Activated T-helper 2 cell treated with anti-CD3 and anti-CD28 coated beads, Interferon-gamma antibody, Interleukin-2, Interleukin-4, amounts not matched to agents 10 μg/mL and 5 μg/mL and 100 μg/mL, durations not matched to agents 14 hours and 24 hours and 36 hours (primary cell): ENCODE measurements at places on chromosomes 2 and 18. TPM values are rescaled to one million over a fixed set of nuclear protein-coding genes. Genes with fewer than 3 reads are reported as not detected.

- peaks cover 18% of the 10 kb centered on the region for H3K4me1 ChIP-seq
- DNase-seq: peak; percentile 10
- peak overlapping the region; percentile 86 for H3K4me3 ChIP-seq
- H3K36me3 ChIP-seq: peaks cover 13% of the 10 kb centered on the region
- peak overlapping the region; percentile 74 for H3K27ac ChIP-seq
Observed at GRCh38 chr2:179263446-179264367, 925 bp downstream of the SESTD1 start.

GRCh38 chr2:29987146-29987545 lies 65.8 kb upstream of the ALK start:
- no peak overlapping the region for H3K4me3 ChIP-seq
- DNase-seq: no peak
- no peak overlapping the region for H3K27ac ChIP-seq

DNA sequence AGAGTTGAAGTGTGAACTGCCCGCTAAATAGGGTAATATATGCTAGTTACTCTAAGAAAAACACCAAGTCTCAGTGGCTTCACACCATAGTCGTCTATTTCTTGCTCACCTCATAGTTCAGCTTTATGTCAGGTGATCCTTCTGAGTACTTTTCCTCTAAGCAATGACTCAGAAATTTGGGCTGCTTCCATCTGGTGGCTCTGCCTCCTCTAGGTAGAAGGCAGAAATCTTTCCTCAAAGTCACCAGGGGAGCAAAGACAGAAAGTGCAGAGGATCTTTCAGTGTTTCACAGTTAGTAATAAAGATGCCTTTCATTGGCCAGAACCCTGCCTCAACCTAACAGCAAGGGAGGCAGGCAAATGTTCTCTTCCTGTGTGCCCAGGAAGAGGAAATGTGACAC lies 17.3 kb downstream of the CDH20 start:
- no peaks in the 10 kb centered on the region for H3K27me3 ChIP-seq
- H3K36me3 ChIP-seq: no peaks in the 10 kb centered on the region
- no peak overlapping the region for H3K27ac ChIP-seq
- no peaks in the 10 kb centered on the region for H3K4me1 ChIP-seq

- H3K27ac ChIP-seq: no peak overlapping the region
- H3K27me3 ChIP-seq: peaks cover 20% of the 10 kb centered on the region
- no peaks in the 10 kb centered on the region for H3K36me3 ChIP-seq
- H3K4me1 ChIP-seq: peaks cover 23% of the 10 kb centered on the region
- no peak for DNase-seq
Observed at GRCh38 chr18:46299465-46300008, 195.4 kb downstream of the HAUS1 start.

DNA sequence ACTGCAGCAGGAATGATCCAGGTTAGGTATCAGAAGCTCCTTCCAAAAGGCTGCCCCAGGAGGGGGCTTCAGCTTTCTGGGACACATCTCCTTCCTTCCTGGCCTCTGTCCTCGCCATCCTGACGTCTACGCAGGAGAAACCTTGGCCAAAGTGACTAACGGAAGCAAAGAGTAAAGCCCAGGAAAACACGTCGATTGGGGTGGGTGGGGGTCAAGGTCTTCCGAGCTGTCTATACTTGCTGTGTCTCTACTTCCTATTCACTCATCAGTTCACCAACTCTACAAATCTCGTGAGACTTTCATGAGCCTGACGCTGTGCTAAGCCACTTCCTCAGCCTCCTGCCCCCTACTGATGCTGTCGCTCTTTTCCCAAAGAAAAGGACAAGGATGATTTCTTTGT lies 212.6 kb downstream of the TNS1 start:
- peak overlapping the region; percentile 51 for H3K4me3 ChIP-seq
- H3K36me3 ChIP-seq: no peaks in the 10 kb centered on the region
- H3K4me1 ChIP-seq: peaks cover 11% of the 10 kb centered on the region
- no peak for DNase-seq
- no peaks in the 10 kb centered on the region for H3K27me3 ChIP-seq
- H3K27ac ChIP-seq: peak overlapping the region; percentile 8

TEX44 gene
- not detected in 2 replicates for total RNA-seq

DNA sequence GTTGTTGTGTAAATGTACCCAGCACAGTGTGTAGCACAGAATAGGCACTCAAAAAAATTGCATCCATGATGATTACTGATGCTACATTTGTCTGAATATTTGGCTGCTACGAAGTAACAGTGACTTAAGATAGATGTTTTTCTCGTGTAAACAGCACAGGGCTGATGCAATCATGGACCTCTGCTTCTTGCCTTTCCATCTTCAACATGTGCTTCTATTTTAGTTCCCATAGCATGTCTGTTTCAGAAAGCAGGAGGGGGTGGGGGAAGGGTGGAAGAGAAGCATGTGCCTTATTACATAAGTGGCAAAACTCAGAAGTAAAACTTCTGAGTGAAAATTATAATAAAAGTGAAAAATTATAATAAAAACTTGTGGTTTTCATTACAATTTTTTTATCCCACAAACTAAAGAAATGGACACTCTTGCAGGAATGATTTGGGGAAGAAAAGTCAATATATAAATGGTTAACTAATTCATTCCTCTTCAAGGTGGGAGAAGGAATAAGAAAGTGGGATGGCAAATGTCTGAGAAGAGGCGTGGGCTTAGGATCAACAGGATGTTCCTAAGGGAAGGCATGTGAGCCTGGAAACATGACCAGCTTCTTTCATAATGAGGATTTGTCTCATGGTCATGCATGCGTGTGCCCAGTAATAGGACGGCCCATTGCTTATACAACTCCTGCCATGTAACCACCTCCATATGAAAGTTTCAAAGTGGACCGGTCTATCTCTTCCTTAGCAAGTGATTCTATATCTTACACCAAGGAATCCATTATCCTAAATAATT lies 27.2 kb downstream of the CCBE1 start:
- H3K27ac ChIP-seq: no peak overlapping the region
- DNase-seq: no peak
- H3K27me3 ChIP-seq: no peaks in the 10 kb centered on the region
- H3K4me3 ChIP-seq: no peak overlapping the region

GRCh38 chr18:44592639-44593038 lies 88.0 kb upstream of the SETBP1 start:
- no peak overlapping the region for H3K4me3 ChIP-seq
- no peak overlapping the region for H3K27ac ChIP-seq
- DNase-seq: no peak
- no peaks in the 10 kb centered on the region for H3K36me3 ChIP-seq
- H3K27me3 ChIP-seq: peaks cover 20% of the 10 kb centered on the region
- H3K4me1 ChIP-seq: peaks cover 7% of the 10 kb centered on the region

GRCh38 chr2:30293303-30293921 lies 62.1 kb downstream of the LBH start:
- H3K27ac ChIP-seq: peak overlapping the region; percentile 31
- no peaks in the 10 kb centered on the region for H3K36me3 ChIP-seq
- no peak for DNase-seq
- peaks cover 22% of the 10 kb centered on the region for H3K4me1 ChIP-seq
- H3K27me3 ChIP-seq: no peaks in the 10 kb centered on the region
- H3K4me3 ChIP-seq: no peak overlapping the region

- no peak within 1 kb of the TSS for H3K4me3 ChIP-seq
- DNase-seq: no peak
Observed at GRCh38 chr2:206642075-206643025, at the start of gene FAM237A. Gene FAM237A, plus strand, starts transcription at chr2:206642487. Its CDS starts 1,750 bp downstream, at chr2:206644237.

FNDC4 gene
- total RNA-seq: 0.18 and 0.30 TPM in 2 replicates

SCRN3 gene
- 17.3 and 17.4 TPM in 2 replicates for total RNA-seq

- no peak overlapping the region for H3K27ac ChIP-seq
- H3K4me1 ChIP-seq: no peaks in the 10 kb centered on the region
- no peak for DNase-seq
- no peak overlapping the region for H3K4me3 ChIP-seq
Observed at GRCh38 chr18:2169656-2170055, 401.6 kb downstream of the METTL4 start.

DNA sequence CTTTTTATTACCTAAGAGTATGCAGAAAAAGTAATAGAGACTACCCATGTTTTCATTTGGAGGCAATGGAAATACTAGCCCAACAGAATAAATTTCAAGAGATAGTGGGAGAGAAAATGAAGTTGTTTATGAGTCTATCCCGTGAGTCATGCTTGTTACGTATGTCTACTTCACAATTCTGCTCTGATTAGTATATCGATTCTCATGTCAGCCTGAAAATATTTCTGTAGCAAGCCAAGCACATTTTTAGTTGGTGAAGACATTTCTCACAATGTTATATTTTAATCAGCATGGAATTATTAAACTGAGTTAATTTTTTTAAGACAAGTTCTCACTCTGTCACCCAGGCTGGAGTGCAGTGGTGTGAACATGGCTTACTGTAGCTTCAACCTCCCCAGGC lies 346.1 kb downstream of the RPRM start:
- H3K27me3 ChIP-seq: no peaks in the 10 kb centered on the region
- H3K4me3 ChIP-seq: no peak overlapping the region
- H3K27ac ChIP-seq: no peak overlapping the region
- H3K4me1 ChIP-seq: no peaks in the 10 kb centered on the region
- no peak for DNase-seq

DNA sequence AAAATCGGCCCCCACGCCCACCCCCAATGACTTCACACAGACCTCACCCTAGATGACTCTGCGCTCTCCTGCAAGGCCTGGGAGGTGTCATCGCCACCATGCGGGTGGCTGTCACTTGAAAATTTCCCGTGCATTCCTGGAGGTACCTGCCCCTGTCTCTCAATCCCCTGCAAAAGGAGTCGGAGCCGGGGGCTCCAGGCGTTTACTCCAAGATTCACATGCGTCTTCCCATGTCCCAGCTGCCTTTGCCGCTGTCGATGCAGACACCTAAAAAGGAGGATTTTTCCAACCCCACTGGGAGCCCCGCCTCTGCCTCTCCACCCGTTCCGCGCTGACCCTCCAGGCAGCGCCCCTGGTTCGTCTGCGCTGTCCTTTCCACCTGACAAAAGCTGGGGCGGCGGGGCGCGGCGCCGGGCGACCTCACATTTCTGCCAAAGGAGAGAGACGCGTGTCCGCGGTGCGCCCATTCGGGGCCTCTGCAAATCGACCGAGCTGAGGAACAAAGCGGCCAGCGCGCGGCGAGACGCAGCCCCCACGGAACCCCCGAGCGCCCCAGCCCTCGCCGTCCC lies 667 bp downstream of the REEP1 start:
- H3K27ac ChIP-seq: no peak overlapping the region
- H3K4me1 ChIP-seq: peaks cover 15% of the 10 kb centered on the region
- DNase-seq: no peak
- H3K4me3 ChIP-seq: peak overlapping the region; percentile 79

DNA sequence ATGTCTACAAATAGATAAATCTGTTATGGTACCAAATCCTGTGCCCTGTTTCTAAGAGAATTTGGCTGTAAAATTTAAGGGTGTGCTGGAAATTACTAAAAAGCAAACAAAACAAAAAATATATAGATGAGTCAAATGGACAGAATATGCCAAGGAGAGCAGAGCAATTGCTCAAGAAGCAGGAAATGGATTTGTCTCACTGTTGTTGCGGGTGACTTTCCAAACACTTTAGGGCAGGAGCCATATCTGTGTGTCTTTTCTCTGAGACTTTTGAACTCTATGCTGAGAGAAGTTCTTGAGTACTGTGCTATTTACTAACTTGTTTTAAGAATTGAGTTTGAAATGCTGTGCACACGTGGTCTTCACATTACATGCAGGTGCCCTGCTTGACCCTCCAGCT lies 221.7 kb downstream of the PHLPP1 start:
- H3K4me3 ChIP-seq: no peak overlapping the region
- H3K36me3 ChIP-seq: peaks cover 6% of the 10 kb centered on the region
- peaks cover 29% of the 10 kb centered on the region for H3K4me1 ChIP-seq
- H3K27ac ChIP-seq: no peak overlapping the region
- no peaks in the 10 kb centered on the region for H3K27me3 ChIP-seq
- no peak for DNase-seq

TBR1 gene
- total RNA-seq: 0.02 TPM in 1 of 2 replicates, not detected in the other

DNA sequence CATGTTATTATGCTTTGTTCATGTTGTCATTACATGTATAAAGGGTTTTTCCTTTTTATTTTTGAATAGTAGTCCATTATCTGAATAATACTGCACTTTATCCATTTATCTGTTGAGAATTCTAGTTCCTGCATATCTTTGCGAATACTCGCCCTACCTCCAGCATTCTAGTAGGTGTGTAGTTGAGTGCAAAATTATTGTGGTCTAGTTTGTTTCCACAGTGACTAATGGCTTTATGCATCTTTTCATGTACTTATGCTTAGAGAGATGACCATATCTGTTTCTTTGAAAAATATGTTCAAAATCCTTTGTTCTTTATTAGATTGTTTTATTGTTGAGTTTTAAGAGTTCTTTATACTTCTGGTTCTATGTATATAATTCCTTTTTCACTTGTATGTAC lies 48.8 kb downstream of the EIF5B start:
- peaks cover 13% of the 10 kb centered on the region for H3K4me1 ChIP-seq
- H3K27ac ChIP-seq: peak overlapping the region; percentile 28
- peaks cover 58% of the 10 kb centered on the region for H3K36me3 ChIP-seq
- DNase-seq: no peak

- H3K27me3 ChIP-seq: no peaks in the 10 kb centered on the region
- H3K4me3 ChIP-seq: no peak overlapping the region
- H3K4me1 ChIP-seq: no peaks in the 10 kb centered on the region
Observed at GRCh38 chr2:35298493-35298892, 1057.1 kb upstream of the CRIM1 start.

MLPH gene
- total RNA-seq: not detected in 2 replicates
